Upper lobe of left lung (tissue), 6 donors: ENCODE measurements at places on chromosomes 5 and 9. TPM values are rescaled to one million over a fixed set of nuclear protein-coding genes. Genes with fewer than 3 reads are reported as not detected.

DNA sequence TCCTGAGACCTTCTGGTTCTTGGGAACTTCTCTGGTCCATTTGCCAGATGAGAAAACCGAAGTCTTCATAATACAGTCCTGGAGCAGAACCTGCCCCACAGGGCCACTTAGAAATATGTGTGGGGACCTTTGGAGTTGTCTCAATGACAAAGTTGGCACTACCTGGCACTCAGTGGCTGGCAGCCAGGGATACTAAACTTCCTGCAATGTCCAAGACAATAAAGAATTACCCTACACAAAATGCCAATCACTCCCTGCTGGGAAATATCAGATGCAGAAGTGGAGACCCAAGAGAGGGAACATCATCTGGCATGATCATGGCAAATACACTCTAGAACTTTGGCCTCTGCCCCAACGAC lies 29.6 kb downstream of the ADRB2 start:
- H3K36me3 ChIP-seq, result no peaks in the 10 kb centered on the region
- H3K4me3 ChIP-seq, result no peak overlapping the region
- DNase-seq, result no peak
- H3K4me1 ChIP-seq, result peaks cover 35% of the 10 kb centered on the region
- no peak overlapping the region for H3K27ac ChIP-seq
- no peaks in the 10 kb centered on the region for H3K27me3 ChIP-seq

- peak; percentile 24 for DNase-seq
- H3K27ac ChIP-seq, result peak overlapping the region; percentile 86
- peak overlapping the region; percentile 67 for H3K4me3 ChIP-seq
These were observed 378 bp downstream of the DROSHA start for GRCh38 chr5:31531543-31531887.

DNA sequence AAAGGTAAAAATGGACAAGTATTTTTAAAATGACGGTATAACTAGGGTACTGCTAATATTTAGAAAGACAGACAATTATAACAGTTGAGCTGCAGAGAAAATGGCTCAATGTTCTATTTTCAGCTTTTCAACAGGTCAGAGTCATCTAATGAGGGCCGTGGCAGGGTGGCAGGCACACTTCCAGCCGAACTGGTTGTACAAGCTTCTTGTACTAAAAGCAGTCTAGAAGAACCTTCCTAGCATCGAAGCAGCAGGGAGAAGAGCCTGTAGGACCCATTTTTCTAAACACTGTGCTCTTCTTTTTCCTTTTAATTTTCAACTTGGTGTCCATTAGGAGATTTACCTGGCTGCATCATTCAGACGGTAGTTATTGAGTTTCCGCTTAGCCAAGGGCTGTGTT lies 85.6 kb downstream of the SLC28A3 start:
- H3K27ac ChIP-seq, result no peak overlapping the region
- no peaks in the 10 kb centered on the region for H3K27me3 ChIP-seq
- no peak overlapping the region for H3K4me3 ChIP-seq

Gene IFNA13
- not detected for total RNA-seq

DNA sequence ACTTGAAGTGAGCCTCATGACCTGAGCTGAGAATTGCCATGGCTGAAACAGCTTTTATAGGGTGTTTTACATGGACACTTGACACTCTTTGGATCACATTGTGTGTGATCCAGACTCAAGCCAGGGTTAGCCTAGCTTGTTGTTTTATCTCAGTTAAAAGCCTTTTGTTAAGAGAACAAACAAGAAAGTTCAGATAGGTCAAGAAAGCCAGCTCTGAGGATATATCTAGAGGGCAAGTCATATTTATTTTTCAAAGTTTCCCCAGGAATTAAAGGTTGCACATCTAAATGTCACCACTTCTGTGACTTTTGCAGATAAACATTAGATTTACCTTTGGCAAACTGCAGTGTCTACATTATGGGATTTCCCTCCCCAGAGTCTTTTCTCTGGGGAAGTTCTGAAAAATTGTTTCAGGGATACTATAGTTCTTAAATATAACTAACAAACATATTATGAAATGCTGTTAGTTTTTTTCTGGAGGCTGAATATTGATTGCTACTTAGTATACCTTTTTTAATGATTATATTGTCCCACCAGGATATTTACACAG lies 134.5 kb downstream of the C9orf152 start:
- H3K4me1 ChIP-seq, result peaks cover 8% of the 10 kb centered on the region
- H3K4me3 ChIP-seq, result no peak overlapping the region
- DNase-seq, result peak; percentile 55
- H3K27me3 ChIP-seq, result no peaks in the 10 kb centered on the region
- no peaks in the 10 kb centered on the region for H3K36me3 ChIP-seq
